Activated CD8-positive, alpha-beta memory T cell treated with anti-CD3 and anti-CD28 coated beads for 48 hours (primary cell): ENCODE measurements at places on chromosomes 4 and X.

DNA sequence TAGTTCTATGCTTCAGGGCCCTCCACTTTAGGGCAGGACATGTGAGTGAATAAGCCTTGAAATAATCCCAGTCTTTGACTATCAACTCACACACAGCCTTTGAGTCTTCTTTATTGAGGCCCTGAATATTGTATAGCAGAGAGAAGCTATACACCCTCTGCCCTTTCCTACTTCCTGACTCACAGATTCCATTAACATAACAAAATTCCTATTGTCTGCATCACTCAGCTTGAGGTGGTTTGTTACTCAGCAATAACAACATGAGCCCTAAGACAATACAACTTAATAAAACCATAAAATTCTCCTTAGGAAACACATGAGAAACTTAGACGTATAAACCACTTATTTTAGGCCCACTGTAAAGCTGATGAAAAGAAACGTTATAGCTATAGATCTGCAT lies 680.3 kb upstream of the DIAPH2 start:
- DNase-seq = no peak

- no peak for DNase-seq
These were observed 1.9 kb downstream of the USP38 start for GRCh38 chr4:143186649-143187048.

- no peak for DNase-seq
These were observed 50.1 kb downstream of the RASGEF1B start for GRCh38 chr4:81421346-81422218.

DNA sequence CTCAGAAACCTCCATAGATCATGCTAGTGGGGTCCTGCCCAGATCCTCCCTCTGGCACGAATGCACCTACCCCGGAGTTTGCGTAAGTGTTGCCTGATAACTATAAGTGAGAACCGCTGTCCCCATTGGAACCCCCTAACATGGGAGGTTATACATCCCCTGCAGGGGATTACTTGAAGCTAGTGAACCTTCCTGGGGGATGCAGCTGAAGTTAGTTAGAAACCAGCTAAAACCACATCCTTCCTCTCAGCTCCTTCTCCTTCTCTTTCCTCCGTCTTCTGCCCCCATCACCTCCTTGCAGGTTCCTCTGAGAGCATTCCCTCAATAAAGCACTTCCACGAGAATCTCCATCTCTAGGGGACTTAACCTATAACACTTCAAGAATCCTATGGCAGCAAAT lies 95.0 kb downstream of the ZNF827 start:
- DNase-seq = no peak

- DNase-seq = no peak
These were observed 15.7 kb downstream of the FHL1 start for GRCh38 chrX:136162827-136163570.

- DNase-seq = no peak
These were observed 591.1 kb upstream of the BOD1L1 start for GRCh38 chr4:14218641-14219040.

DNA sequence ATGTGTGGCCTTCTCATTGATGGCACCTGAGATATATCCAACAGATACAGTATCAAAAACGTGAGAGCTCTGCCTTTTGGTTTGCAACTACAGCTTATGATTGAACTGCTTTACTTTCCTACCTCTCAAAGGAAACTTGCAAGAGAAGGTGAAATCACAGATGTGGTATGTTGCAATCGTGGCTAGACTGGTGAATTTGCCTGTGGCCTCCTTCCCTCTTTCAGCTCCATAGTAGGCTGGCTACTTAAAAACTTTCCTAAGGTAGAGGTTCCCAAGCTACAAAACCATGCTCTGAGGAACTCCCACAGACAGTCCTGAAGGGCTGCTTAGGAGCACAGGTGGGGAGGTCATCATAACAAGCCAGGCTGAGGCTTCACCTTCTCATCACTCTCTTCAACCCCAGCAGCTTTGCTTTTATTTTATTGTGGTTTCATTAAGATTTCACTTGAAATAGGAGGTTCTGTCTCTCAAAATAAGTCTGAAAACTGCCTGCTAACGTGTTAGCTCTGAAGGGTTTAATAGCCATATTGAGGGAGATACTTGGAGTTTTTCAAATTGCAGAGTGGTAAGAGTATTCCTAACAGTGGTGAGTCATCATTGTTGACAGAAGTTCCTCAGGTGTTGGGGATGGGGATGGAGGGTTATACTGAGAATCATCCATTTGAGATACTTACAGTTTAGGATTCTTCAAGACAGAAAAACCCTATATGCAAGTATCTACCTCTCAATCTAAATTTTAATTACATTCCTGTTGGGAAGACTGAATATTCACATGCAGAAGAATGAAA lies 93.5 kb upstream of the UCP1 start:
- DNase-seq = no peak

DNA sequence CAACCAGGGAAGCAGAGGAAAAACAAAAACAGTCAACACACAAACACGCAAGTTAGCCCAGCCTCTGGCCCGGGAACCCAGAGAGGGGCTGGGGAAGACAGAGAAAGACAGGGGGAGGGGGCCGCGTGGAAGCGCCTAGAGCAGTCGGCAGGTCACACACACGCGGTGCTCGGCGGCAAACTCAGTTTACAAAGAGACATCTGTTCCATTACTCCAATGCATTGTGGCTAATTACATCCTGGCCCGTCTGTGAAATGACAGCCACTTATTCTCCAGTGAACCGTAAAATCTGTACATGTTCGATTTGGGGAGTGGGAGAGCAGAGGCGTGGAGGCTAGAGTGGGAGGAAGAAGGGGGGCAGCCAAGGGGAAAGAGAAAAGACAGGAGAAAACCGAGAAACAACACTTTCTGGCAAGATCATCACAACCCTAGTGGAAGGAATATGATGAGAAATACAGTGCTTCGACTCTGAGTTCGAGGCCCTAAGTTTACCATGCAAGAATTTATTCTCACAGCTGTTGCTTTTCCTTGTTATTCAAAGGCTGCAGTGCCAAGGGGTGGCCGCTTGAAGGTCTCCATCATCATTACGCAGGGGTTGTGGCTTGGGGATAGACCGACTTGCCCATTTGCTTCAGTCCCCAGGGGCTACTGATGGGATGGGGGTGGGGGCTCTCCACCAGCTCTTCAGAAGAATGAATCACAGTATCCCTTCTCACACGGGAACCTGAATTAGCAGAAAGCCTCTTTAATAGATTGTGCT lies 167.7 kb downstream of the MGST2 start:
- no peak for DNase-seq

DNA sequence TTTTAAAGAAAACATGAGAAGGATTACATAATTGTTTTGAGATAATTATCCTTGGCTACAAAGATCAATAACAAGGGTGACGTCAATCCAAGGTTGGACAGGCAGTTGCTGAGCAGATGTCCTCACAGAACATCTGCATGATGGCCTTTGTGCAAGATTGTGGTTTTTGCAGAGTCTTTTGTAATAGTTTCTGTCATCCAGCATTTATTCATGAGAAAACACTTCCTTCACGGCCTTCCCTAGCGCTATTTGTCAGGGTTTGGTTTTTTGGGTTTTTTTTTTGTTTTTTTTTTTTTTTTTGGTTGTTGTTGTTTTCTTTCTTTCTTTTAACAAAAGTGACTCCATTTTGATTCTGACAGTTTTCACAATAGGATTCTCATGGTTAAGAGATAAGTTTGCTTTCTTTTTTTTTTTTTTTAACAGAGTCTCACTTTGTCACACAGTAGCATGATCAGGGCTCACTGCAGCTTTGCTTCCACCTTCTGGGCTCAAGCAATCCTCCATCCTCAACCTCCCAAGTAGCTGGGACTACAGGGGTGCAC lies 31.5 kb upstream of the ELF2 start:
- no peak for DNase-seq

GRCh38 chr4:184000457-184001396 lies 95.6 kb downstream of the STOX2 start:
- no peak for DNase-seq

DNA sequence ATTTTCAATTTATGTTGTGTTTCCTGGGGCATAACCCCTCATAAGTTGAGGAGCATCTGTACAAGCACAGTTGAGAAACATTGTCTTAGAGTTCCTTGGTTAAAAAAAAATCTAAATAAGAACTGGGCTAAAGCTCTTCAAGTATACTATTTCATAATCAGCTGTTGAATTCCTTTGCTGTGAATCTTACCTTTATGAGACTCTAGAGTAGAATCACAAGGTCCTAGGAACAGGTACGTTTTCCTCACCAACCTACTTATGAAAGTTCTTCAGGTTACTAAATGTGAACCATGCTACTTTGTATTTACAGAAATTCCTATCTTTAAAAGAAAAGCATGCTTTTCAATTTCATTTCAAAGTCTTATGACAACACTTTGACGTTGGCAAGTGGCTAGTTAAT lies 20.9 kb upstream of the SOD3 start:
- DNase-seq = no peak

- DNase-seq = no peak
These were observed 540.9 kb downstream of the PPARGC1A start for GRCh38 chr4:23348789-23349498.

DNA sequence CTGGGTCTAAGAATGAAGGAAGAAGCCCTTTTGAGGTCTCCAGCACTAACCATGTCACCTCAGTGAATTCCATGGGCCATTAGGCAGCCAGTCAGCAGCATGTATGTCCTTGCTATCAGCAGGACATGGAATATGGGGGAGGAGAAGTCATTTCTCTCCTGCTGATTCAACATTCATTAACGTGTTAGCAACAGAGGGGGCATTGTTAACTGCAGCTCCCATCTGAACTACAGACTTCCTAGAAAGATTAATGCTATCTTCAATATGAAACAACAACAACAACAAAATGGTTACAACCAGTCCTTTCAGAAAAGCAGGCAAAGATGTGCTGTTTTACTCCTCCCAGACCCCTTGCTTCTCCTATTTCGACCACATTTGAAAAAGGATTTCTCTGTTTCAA lies 120.4 kb upstream of the SLC34A2 start:
- DNase-seq = no peak

DNA sequence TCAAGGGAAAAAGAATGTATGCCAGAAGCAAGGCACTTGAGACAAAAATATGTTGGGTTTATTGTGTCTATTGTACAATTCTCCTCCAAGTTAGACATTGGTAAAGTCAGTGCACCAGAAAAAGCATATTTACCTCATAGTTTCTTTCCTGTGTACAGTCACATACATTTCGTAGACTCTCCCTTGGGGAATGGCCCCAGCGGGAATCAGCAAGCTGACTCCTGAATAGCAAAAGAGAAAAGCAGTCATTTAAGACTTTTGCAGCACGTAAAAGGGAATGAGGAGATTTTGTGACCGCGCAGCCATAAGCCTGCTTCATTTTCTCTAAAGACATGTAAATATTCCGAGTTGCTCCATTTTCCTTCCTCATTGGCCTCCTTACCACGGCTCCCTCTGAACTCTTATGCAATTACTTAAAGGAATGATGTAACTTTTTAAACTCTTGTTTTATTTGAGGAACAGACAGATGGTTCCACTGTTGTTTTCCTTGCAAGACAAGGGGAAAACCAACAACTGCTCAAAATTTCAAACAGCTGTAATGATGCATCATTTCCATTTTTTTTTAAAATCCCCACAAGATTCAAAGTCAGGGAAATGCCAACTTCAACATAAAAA lies 332.7 kb downstream of the UNC5C start:
- no peak for DNase-seq

DNA sequence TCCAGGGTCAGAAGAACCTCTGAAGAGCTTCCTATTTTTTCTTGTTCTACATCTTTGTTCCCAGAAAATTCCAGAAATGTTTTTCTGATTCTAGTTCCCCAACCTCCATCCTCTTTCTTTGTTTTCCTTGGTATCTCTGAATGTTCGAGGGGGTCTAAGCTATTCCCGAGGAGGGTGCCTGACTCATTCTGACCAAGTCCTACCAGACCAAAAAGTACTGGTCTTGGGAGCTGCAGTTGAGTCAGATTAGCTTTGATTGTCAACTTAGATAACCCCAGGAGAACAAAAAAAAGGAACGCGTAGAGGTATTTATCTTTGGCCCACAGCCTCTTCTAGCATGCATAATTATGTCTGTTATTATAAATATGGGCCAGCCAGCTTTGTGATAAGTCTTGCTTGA lies 12.1 kb upstream of the TENM3 start:
- DNase-seq = no peak

DNA sequence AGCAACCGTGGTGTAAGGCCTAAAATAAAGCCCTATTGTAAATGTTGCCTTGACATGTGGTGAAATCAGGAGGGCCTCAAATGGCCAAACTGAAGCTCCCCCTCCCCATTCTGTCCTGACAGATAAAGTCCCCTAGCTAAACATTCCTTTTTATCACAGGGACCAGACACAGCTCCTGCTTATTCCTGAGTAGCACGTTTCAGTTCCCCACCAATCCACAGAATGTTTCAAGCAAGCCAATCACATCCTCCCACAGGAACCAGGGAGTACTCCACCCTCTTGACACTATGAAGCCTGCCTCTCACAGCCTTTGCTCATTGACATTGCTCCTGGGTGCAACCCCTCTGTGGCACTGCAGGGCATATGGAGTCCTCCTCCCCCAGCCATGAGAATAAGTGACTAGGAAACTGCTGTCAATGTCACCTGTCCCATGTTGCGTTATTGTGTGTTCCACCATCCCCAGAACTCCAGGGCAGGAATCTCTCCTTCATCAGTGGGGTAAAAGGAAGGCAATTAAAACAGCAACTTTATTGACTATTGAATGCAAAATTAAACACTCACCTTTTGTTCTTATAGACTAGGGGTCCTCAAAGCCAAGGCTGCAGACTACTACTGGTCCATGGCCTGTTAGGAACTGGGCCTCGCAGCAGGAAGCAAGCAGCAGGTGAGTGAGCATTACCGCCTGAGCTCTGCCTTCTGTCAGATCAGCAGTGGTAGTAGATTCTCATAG lies 128.1 kb downstream of the COL25A1 start:
- DNase-seq = no peak

- no peak for DNase-seq
These were observed 68.0 kb upstream of the PLS3 start for GRCh38 chrX:115493015-115493414.

GRCh38 chr4:85929961-85930665 lies 429.7 kb downstream of the MAPK10 start:
- no peak for DNase-seq

DNA sequence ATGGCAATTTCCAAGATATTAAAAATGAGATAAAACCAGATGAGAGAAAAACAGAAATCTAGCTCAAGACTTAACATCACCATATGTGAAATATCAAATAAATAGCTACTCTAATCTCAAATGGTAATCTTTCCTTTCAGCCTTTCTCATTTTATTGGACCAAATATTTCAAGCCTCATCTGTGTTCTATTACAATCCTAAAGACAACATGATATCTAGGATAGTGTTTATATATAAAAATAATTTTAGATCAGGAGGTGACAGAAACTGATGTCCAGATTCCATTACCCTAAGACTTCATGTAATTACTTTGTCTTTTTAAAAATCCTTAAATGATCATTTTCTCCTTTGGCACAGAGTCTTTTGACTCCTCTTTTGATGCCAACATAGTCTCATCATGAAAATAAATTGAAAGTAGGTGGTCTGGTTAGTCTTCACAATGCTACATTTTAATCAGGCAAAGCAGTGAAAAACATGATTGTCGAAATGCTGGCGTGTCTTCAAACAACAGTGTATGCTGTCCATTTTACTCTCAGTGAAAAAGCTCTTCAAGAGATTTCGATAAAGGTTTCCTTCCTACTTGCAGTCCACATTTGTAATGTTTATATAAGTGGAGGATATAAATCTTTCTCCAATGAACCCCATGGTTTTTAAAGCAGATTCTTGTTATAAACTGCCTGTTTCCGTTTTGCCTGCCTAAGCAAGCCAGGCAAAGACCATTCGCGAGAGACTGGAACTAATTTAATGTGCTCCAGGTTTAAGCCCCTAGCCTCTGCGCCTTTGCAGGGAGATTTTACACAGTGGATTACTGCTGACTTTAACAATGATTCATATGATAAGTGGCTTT lies 169.8 kb downstream of the SCFD2 start:
- DNase-seq = no peak
